Fibroblast of skin of abdomen (primary cell): ENCODE measurements at places on chromosomes 2 and 18.
A peak's percentile ranks its signal among the peaks of the same experiment; 100 is the strongest.

GRCh38 chr2:82796132-82796531 lies 1662.9 kb downstream of the SUCLG1 start:
- DNase-seq: peak; percentile 6

DNA sequence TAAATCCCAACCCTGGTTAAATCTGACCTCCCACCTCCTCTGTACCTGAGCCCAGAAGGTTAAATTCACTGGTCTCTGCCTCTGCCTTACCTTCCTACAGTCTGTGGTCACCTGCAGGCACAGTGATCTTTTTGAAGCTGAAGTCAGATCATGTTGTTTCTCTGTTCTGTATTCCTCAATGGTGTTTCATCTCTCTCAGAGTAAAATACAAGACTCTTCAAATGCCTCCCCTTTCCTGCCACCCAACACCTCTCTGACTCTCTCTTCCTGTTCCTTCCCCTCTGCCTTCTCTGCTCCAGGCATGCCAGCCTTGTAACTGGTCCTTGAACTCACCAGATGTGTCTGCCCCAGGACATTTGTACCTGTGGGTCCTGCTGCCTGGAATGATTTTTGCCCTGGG lies 219.3 kb downstream of the UXS1 start:
- no peak for DNase-seq

DNA sequence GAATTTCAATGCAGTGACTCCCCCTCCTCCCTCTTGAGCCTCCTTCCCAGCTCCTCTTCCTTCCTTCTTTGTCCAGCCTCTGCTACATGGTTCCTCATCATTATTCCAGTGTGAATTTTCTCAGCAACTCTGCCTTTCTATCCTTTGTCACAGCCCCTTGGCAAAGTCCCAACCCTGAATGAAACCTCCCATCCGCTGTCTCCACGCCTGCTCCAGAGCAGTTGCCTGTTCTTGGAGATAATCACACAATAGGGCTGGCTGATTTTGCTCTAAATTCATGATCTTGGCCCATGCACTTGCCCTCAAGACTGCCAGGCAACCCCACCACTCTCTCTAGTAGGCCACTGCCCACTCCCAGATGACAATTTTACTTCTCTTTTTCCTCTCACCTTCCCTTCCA lies 61.4 kb downstream of the BCL2L11 start:
- DNase-seq: no peak

DNA sequence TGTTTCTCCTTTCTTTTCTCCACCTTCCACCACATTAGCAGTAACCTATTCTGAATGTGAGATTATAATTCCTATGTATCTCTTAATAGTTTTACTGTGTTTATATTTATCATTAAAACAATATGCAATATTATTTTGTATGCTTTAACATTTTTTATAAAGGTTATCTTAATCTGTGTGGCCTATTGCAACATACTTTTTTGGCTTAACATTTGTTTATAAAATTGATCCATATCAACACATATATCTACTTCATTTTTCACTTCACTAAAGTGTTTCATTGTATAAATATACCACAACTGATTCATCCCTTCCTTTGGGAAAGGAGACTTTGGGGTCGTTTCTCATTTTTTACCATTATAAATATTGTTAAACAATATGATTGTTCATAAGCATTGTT lies 48.6 kb downstream of the ATP9B start:
- no peak for DNase-seq

- DNase-seq: no peak
Observed at GRCh38 chr2:55502590-55503141, 16.9 kb upstream of the CFAP36 start.
